Placental epithelial cell (primary cell): ENCODE measurements at places on chromosomes 13 and 19. TPM values are rescaled to one million over a fixed set of nuclear protein-coding genes. Genes with fewer than 3 reads are reported as not detected.

SPACA4 gene
- not detected in 2 replicates for total RNA-seq

SERTAD1 gene
- 26.7 and 29.0 TPM in 2 replicates for total RNA-seq

SWSAP1 gene
- 1.8 and 2.7 TPM in 2 replicates for total RNA-seq

TMEM190 gene
- total RNA-seq, result 2.0 TPM in 1 of 2 replicates, not detected in the other

LAIR2 gene
- not detected in 2 replicates for total RNA-seq

AMER2 gene
- under 0.01 and 0.43 TPM in 2 replicates for total RNA-seq

NFIC gene
- 15.8 and 16.9 TPM in 2 replicates for total RNA-seq

CEACAM4 gene
- total RNA-seq, result not detected in 2 replicates

SYT3 gene
- total RNA-seq, result not detected in 2 replicates

C2CD4C gene
- total RNA-seq, result under 0.01 TPM in 2 replicates

MCEMP1 gene
- total RNA-seq, result not detected in 2 replicates

SULT2A1 gene
- not detected in 2 replicates for total RNA-seq

ATP4A gene
- not detected in 2 replicates for total RNA-seq

OR7C1 gene
- 0.98 and 3.5 TPM in 2 replicates for total RNA-seq

ZSCAN1 gene
- not detected in 2 replicates for total RNA-seq

ZNF615 gene
- 6.7 and 15.3 TPM in 2 replicates for total RNA-seq

CLDND2 gene
- total RNA-seq, result not detected in 2 replicates

CASP14 gene
- total RNA-seq, result not detected in 2 replicates

GRK1 gene
- under 0.01 TPM in 1 of 2 replicates, not detected in the other for total RNA-seq

ZNF534 gene
- not detected in 2 replicates for total RNA-seq

CNN1 gene
- 4.7 and 10.7 TPM in 2 replicates for total RNA-seq

ZNF296 gene
- total RNA-seq, result 0.43 and 0.79 TPM in 2 replicates

ZFP30 gene
- 25.9 and 28.0 TPM in 2 replicates for total RNA-seq

ZNF420 gene
- 5.6 and 6.3 TPM in 2 replicates for total RNA-seq

UNC13A gene
- 0.11 and 0.39 TPM in 2 replicates for total RNA-seq

ANGPTL8 gene
- total RNA-seq, result 0.33 TPM in 1 of 2 replicates, not detected in the other

IL17D gene
- under 0.01 TPM in 1 of 2 replicates, not detected in the other for total RNA-seq

SUGP1 gene
- 27.1 and 33.4 TPM in 2 replicates for total RNA-seq

SLC1A6 gene
- total RNA-seq, result 16.4 and 82.8 TPM in 2 replicates

NKPD1 gene
- total RNA-seq, result 2.9 and 5.9 TPM in 2 replicates

ADGRE2 gene
- total RNA-seq, result 3.1 and 3.9 TPM in 2 replicates

MAB21L1 gene
- total RNA-seq, result not detected in 2 replicates

ZNF432 gene
- total RNA-seq, result 8.7 and 12.2 TPM in 2 replicates

SYCN gene
- total RNA-seq, result not detected in 2 replicates

UHRF1 gene
- 25.9 and 26.8 TPM in 2 replicates for total RNA-seq

IZUMO2 gene
- total RNA-seq, result 0.39 TPM in 1 of 2 replicates, not detected in the other

RAB4B gene
- 10.2 and 16.7 TPM in 2 replicates for total RNA-seq

ETFB gene
- 42.9 and 82.1 TPM in 2 replicates for total RNA-seq

PDE4A gene
- 0.87 and 1.6 TPM in 2 replicates for total RNA-seq

APC2 gene
- total RNA-seq, result 0.22 and 0.39 TPM in 2 replicates

CD79A gene
- 0.87 TPM in 1 of 2 replicates, not detected in the other for total RNA-seq

METTL21C gene
- total RNA-seq, result 0.39 TPM in 1 of 2 replicates, not detected in the other

CYP4F12 gene
- not detected in 2 replicates for total RNA-seq

CACNG8 gene
- not detected in 2 replicates for total RNA-seq

NOVA2 gene
- not detected in 2 replicates for total RNA-seq

GAPDHS gene
- total RNA-seq, result not detected in 2 replicates

VSTM2B gene
- total RNA-seq, result not detected in 2 replicates

LIM2 gene
- total RNA-seq, result not detected in 2 replicates

SLC25A42 gene
- 8.5 and 12.6 TPM in 2 replicates for total RNA-seq

CLEC17A gene
- not detected in 2 replicates for total RNA-seq
